ENCODE measurements at places on chromosomes 13 and 19. TPM values are rescaled to one million over a fixed set of nuclear protein-coding genes. Genes with fewer than 3 reads are reported as not detected.

- no peaks in the 10 kb centered on the region for H3K36me3 ChIP-seq
- H3K27ac ChIP-seq: no peak overlapping the region
- H3K4me3 ChIP-seq: no peak overlapping the region
- no peaks in the 10 kb centered on the region for H3K27me3 ChIP-seq
- H3K4me1 ChIP-seq: no peaks in the 10 kb centered on the region
Measured at GRCh38 chr13:93248627-93249047, 22.0 kb downstream of the GPC6 start.

The SPTBN4 gene
- 0.51 TPM for total RNA-seq

DNA sequence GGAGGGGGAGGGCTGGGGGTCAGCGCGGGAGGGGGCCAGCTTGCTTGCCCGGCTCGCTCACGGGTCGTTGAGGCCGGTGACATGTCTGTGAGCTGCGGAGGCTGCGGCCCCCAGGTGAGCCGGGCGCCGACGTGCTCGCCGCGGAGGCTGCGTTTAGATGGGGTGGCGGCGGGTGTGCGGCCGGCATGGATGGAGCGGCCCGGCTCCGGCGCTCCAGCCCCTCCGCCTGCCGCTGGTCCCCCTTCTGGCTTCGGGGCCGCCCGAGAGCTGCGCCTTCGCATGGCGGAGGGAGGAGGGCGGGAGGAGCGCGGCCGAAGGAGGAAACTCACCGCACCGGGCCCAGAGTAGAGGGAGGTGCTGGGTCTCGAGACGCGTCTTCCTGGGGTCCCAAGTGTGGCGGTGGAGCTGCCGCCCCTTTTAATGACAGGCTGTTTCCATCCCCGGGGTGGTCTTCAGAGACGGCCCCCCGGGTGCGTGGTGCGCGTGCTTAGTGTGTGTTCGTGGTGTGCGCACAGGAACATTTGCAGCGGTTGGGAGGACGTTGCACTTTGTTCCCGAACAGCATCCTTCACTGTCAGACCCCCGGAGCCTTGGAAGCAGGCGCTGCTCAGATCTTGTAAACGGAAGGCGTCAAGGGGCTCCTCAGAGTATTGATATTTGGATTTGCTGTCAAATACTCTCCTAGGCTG is at the start of gene AKAP11:
Gene AKAP11 (plus strand): TSS at position 38 of the 689 bp plus-strand sequence. CDS start 14,197 bp downstream, outside the sequence.
- peaks cover 27% of the 10 kb centered on the region for H3K36me3 ChIP-seq
- H3K4me1 ChIP-seq: peaks cover 47% of the 10 kb centered on the region
- peaks cover 3% of the 10 kb centered on the region for H3K27me3 ChIP-seq
- peak; percentile 87 for DNase-seq
- peak within 1 kb of the TSS; percentile 97 for H3K4me3 ChIP-seq

DNA sequence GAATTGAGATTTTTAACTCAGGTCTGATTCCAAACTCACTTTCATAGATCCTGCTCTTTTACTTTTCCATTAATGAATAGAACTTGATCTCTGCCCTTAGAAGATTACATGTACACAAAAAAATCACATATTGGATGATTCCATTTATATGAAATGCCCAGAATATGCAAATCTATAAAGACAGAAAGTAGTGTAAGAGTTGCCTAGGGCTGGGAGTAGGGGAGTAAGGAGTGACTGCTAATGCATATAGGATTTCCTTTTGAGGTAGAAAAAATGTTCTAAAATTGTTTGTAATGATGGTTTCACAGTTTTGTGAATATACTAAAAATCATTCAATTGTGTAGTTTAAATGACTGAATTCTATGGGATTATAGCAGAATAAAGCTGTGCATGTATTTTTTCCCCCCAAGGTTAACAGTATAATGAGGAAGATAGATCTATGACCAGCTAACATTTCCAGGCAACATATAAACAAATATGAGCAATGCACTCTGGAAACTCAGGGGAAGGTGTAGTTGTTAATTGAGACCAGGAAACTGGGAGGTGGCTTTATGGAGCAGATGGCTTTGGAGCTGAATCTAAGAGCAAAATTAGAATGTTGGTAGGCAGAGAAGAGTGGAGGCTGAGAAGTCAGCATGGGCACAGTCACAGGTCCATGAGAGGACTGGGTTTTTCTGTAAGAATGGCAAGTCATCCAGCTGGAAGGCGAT is 41.4 kb downstream of the LACC1 start:
- H3K4me1 ChIP-seq: no peaks in the 10 kb centered on the region
- no peak overlapping the region for H3K4me3 ChIP-seq
- no peak overlapping the region for H3K27ac ChIP-seq
- DNase-seq: no peak

DNA sequence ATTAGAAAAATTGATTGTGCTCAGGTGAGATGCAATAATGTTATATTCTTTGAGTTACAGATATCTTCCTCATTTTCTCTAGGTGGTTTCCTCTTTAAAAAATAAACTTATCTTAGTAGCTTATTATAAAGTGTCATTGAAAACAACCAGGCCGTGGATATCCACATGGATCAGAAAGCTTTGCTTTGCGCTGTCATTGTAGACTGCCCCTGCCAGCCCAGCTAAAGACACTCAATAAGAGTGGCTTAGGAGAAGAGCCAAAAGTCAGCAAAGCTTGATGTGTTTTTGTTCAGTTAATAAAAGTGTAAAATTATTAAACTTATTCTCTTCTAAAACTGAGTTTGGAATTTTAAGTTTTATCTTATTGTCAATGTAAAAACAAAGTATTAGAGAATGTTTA is 34.4 kb downstream of the TPP2 start:
- H3K27me3 ChIP-seq: no peaks in the 10 kb centered on the region
- no peak overlapping the region for H3K27ac ChIP-seq
- DNase-seq: no peak
- no peak overlapping the region for H3K4me3 ChIP-seq
- peaks cover 6% of the 10 kb centered on the region for H3K4me1 ChIP-seq

DNA sequence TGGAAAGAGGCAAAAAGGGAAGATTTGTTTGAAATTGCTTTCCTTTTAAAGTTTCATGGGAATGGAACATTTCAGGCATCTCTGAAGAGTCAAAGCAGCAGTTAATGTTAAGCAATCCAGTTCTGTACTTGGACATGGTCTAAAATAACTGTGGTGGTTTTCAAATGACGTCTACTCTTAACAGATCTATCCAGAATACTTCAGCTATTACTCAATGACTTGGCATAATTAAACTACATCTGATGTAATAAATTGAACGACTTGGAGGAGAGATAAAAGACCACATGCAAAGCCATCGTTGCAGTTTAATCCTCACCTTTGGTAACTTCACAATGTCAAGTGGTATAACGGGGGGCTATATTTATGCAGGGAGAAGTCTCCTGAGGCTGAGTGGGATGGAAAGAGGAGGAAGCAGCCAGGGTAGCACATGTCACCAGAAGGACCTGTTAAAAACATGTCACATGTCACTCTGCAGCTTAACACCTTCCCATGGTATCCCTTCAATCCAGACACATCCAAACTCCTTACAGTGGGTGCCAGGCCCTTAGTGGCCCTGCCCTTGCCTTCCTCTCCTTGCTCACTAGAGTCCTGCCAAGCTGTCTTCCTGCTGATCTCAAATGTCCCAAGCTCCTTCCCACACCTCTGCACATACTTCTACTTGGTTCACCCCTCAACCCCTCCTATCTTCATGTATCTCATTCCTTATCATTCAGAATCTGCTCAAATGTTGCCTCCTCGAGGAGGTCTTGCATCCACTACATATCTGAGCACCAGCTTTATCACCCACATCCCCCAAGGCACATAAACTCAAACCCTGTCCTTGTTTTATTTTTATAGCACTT is 327.8 kb downstream of the SUCLA2 start:
- H3K36me3 ChIP-seq: no peaks in the 10 kb centered on the region
- no peaks in the 10 kb centered on the region for H3K4me1 ChIP-seq
- no peak for DNase-seq
- no peak overlapping the region for H3K4me3 ChIP-seq

The ZNF829 gene
- 4.8 TPM for total RNA-seq

The SYT3 gene
- total RNA-seq: not detected

The KCNJ14 gene
- 2.4 TPM for total RNA-seq

- peak; percentile 82 for DNase-seq
- H3K27me3 ChIP-seq: no peaks in the 10 kb centered on the region
- H3K4me1 ChIP-seq: peaks cover 11% of the 10 kb centered on the region
- peaks cover 44% of the 10 kb centered on the region for H3K36me3 ChIP-seq
- no peak overlapping the region for H3K4me3 ChIP-seq
- peak overlapping the region; percentile 41 for H3K27ac ChIP-seq
Measured at GRCh38 chr19:17209126-17210036, 5.8 kb upstream of the USE1 start.

- H3K4me3 ChIP-seq: no peak overlapping the region
- DNase-seq: peak; percentile 89
- H3K4me1 ChIP-seq: no peaks in the 10 kb centered on the region
Measured at GRCh38 chr19:39212375-39212742, 8.3 kb upstream of the SYCN start.

DNA sequence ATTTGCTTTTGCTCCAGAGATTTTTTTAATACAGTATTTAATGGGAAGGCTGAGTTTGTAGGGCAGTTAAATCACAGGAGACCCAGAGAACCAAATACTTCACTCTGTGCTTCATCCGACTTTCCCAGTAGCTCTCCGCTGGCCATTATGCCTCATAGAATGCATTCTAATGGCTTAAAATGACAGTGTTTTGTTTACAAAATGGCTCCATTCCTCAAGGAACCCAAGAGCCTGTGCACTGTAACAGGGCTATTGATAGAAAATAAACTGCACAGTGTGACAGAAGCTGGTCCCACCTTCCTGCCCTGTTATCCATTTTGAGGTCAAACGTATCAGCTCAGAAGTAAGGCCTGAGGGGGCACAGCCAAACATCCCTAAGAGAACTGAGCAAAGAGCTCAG is 136.5 kb downstream of the RAP2A start:
- peaks cover 4% of the 10 kb centered on the region for H3K27me3 ChIP-seq
- no peak for DNase-seq
- H3K4me3 ChIP-seq: no peak overlapping the region
- no peaks in the 10 kb centered on the region for H3K4me1 ChIP-seq

GRCh38 chr19:48578891-48579290 is 26.9 kb downstream of the SULT2B1 start:
- no peaks in the 10 kb centered on the region for H3K27me3 ChIP-seq
- no peak overlapping the region for H3K27ac ChIP-seq
- no peak for DNase-seq
- no peaks in the 10 kb centered on the region for H3K36me3 ChIP-seq
- H3K4me1 ChIP-seq: no peaks in the 10 kb centered on the region

DNA sequence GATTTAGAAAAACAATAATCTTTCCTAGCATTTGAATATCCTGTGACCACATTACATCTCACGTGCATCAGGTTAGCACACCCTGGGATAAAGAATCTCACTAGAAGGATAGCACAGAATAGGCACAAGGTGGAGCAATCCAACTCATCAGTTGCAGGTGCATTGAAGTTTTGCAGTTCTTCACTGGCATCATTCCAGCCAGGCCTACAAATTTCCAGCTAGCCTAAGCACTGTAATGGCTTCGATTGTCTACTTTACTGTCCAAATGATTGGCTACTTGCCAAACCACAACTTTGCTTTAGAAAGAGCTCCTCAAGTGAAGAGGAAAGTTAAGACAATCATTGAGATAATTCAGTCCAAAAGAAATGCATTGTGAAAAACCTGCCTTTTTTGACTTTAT is 89.5 kb downstream of the SPRY2 start:
- no peaks in the 10 kb centered on the region for H3K4me1 ChIP-seq
- H3K27me3 ChIP-seq: no peaks in the 10 kb centered on the region
- H3K4me3 ChIP-seq: no peak overlapping the region

The ZNF135 gene
- not detected for total RNA-seq

The ZIM2 gene
- not detected for total RNA-seq

- H3K4me3 ChIP-seq: no peak overlapping the region
Measured at GRCh38 chr13:33138441-33138840, 122.2 kb downstream of the KL start.

GRCh38 chr13:27367570-27367969 is 56.8 kb upstream of the GTF3A start:
- H3K4me1 ChIP-seq: peaks cover 5% of the 10 kb centered on the region
- no peak overlapping the region for H3K4me3 ChIP-seq
- no peak overlapping the region for H3K27ac ChIP-seq
- H3K36me3 ChIP-seq: no peaks in the 10 kb centered on the region
- H3K27me3 ChIP-seq: peaks cover 36% of the 10 kb centered on the region
- no peak for DNase-seq

- H3K4me3 ChIP-seq: no peak overlapping the region
- peaks cover 11% of the 10 kb centered on the region for H3K4me1 ChIP-seq
- H3K27ac ChIP-seq: no peak overlapping the region
- peaks cover 6% of the 10 kb centered on the region for H3K36me3 ChIP-seq
- H3K27me3 ChIP-seq: no peaks in the 10 kb centered on the region
Measured at GRCh38 chr13:100140441-100140840, 51.5 kb downstream of the PCCA start.

GRCh38 chr19:29886586-29886985 is 55.5 kb upstream of the URI1 start:
- peaks cover 15% of the 10 kb centered on the region for H3K4me1 ChIP-seq
- no peak for DNase-seq
- H3K27me3 ChIP-seq: peaks cover 5% of the 10 kb centered on the region
- H3K36me3 ChIP-seq: no peaks in the 10 kb centered on the region
- H3K4me3 ChIP-seq: no peak overlapping the region

The SRRM5 gene
- 0.37 TPM for total RNA-seq

The CPAMD8 gene
- 0.33 TPM for total RNA-seq

GRCh38 chr19:5086725-5087439 is 118.0 kb downstream of the KDM4B start:
- DNase-seq: no peak
- no peaks in the 10 kb centered on the region for H3K27me3 ChIP-seq
- no peak overlapping the region for H3K27ac ChIP-seq
- H3K36me3 ChIP-seq: peaks cover 15% of the 10 kb centered on the region
- H3K4me3 ChIP-seq: no peak overlapping the region
- no peaks in the 10 kb centered on the region for H3K4me1 ChIP-seq

DNA sequence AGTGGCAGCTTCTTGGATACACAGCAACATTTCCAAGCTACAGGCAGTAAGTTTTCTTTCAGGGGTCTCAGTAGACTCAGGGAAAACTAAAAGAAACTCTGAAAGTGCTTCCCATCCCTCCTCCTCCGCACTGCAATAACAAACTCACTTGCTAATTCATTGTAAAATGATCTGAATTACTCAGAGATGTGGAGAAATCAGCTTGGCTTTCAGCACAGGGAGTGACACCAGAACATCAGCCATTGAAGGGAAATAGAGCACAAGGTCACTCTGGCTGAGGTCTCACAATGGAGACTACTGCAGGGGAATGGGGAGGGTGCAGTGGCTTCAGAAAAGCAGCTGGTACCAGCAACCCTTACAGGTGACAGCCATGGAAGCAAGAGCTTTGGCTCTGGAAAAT is 137.3 kb upstream of the SERP2 start:
- DNase-seq: no peak
- peaks cover 40% of the 10 kb centered on the region for H3K27me3 ChIP-seq
- H3K36me3 ChIP-seq: no peaks in the 10 kb centered on the region
- H3K27ac ChIP-seq: no peak overlapping the region
- H3K4me1 ChIP-seq: peaks cover 14% of the 10 kb centered on the region

Data from activated CD4-positive, alpha-beta T cell treated with anti-CD3 and anti-CD28 coated beads, Interleukin-2, amount 10 ng/mL, durations not matched to agents 24 days and 14 days (primary cell).